ENCODE measurements at places on chromosomes 13 and 19.

- H3K4me1 ChIP-seq: no peaks in the 10 kb centered on the region
- H3K27ac ChIP-seq: no peak overlapping the region
- H3K36me3 ChIP-seq: no peaks in the 10 kb centered on the region
- no peaks in the 10 kb centered on the region for H3K27me3 ChIP-seq
- no peak overlapping the region for H3K4me3 ChIP-seq
- no peak for DNase-seq
These were observed 320.3 kb upstream of the EDNRB start for GRCh38 chr13:78238911-78239310.

DNA sequence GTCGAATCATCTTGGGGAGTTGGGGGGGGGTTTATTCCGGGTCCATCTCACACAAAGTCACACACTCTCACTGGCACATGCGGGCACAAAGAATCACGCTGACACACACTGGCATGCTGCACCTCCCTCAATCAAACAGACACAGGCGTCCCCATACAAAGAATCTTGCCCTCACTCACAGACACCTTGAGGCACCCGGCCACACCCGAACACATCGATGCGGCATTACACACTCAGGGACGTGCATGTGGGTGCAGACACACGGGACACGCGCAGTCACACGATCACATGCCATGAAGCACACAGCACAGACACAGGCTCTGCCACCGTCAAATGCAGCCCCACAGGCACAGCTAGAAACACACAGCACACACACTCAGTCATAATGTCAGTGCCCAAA is 7.8 kb downstream of the NFIX start:
- no peak overlapping the region for H3K4me3 ChIP-seq
- peaks cover 43% of the 10 kb centered on the region for H3K27me3 ChIP-seq
- H3K36me3 ChIP-seq: peaks cover 9% of the 10 kb centered on the region
- no peak overlapping the region for H3K27ac ChIP-seq
- DNase-seq: no peak

DNA sequence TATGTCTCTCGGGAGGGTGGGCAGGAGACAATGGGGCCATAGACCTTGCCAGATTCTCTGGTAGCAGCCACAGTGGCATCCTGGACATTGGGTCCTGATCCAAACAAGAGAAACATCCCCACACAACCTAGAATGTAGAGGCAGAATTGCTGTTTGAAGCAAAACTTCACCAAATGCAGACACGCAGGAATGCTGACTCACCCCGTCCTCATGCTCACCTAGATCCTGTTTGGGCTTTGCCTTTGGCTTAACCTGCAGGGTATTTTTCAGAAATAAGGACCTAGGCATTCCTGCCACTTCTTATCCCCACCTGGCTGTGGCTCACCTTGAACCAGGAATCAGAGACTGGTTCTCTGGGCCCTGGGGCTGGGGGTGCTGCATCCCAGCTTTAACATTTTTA is 7.3 kb downstream of the TBC1D17 start:
- DNase-seq: no peak
- peaks cover 30% of the 10 kb centered on the region for H3K36me3 ChIP-seq
- H3K27me3 ChIP-seq: peaks cover 9% of the 10 kb centered on the region
- no peak overlapping the region for H3K4me3 ChIP-seq
- H3K4me1 ChIP-seq: no peaks in the 10 kb centered on the region

GRCh38 chr13:113579686-113580085 is 4.9 kb upstream of the TFDP1 start:
- H3K27me3 ChIP-seq: peaks cover 6% of the 10 kb centered on the region
- H3K36me3 ChIP-seq: no peaks in the 10 kb centered on the region
- no peak overlapping the region for H3K27ac ChIP-seq
- DNase-seq: no peak
